ENCODE measurements at places on chromosomes 16 and 17.

DNA sequence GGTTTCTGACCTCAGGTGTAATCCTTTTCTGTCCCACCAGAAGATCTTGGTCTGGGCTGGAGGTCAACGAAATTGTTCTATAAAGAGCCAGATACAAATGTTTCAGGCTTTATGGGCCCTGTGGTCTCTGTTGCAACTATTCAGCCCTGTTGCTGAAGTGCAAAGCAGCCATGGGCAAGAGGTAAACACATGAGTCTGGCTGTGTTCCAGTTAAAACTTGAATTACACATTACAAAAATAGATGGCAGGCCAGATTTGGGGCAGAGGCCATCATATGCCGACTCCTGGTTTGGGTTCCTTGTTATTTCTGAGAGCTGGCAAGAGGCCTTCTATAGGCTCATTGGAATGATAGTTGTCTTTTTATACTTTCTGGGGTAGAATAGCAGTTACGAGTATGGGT is 114.4 kb downstream of the SDR42E1 start:
- no peak for DNase-seq

- DNase-seq = no peak
Observed at GRCh38 chr17:54021418-54021817, 198.7 kb downstream of the KIF2B start.

- DNase-seq = no peak
Observed at GRCh38 chr16:78376452-78376851, 277.0 kb downstream of the WWOX start.

- DNase-seq = no peak
Observed at GRCh38 chr17:46910179-46910927, 12.6 kb upstream of the GOSR2 start.

- no peak for DNase-seq
Observed at GRCh38 chr17:72510351-72511016, 389.7 kb downstream of the SOX9 start.

DNA sequence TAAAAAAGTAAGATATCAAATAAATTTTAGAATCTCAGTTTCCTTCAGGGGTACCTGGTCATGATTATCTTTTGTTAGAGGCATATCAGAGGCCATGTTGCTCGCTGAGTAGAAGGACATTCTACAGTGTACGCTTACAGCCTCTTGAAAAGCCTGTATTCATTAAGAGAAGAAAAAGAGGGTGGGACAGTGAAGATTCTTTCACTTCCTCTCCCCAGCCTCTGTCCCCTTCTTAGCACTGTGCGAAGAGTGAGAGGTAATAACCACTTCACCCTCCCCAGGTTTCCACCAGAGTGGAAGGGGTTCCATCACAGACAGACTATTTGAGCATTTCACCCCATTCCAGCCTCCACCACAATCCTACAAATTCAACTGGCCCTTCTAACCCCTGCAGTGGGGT is 4.8 kb upstream of the LPO start:
- DNase-seq = peak; percentile 64

DNA sequence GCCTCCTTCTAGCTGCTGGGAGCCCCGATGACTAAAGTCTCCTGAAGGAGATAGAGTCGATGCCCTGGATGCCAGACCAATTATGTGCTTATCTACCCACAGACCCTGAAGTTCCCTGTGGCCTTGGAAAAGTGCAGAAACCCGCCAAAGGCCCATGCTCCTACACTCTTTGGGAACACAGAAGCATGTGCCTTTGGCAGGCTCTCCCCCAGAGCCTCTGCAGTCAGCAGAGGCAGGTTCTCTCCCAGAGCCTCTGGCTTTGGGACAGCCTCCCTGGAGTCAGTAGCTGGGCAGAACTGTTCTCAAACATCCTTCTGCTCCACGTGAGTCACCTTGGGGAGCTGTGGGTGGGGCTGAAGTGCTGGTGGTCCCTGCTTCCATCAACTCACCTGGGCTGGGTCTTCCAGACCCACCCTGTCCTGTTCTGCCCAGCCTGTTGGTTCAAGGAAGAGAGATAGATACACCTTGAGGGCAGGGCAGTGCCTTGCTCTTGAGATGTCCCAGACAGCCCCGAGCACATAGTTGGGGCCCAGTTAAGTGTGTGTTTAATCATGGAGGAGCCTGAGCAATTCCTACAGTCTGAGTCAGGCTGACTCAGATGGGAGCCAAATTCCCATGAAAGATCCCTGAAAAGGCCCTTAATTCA is 3.2 kb upstream of the CDK5RAP3 start:
- no peak for DNase-seq

DNA sequence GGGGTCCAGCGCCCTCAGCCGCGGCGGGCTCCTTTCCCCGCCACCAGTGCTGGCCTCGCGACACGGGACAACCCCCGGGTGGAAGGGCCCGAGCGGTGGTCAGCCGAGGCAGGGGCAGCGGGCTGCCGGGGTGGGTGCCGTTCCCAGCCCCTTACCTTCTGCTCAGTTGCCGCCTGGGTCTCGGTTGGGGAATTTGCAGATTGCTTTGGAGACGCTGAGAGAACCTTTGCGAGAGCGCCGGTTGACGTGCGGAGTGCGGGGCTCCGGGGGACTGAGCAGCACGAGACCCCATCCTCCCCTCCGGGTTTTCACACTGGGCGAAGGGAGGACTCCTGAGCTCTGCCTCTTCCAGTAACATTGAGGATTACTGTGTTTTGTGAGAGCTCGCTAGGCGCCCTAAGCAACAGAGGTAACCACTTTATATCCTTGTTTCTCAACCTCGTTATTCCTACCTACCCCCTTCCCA is 381 bp downstream of the CTNS start:
- no peak for DNase-seq

DNA sequence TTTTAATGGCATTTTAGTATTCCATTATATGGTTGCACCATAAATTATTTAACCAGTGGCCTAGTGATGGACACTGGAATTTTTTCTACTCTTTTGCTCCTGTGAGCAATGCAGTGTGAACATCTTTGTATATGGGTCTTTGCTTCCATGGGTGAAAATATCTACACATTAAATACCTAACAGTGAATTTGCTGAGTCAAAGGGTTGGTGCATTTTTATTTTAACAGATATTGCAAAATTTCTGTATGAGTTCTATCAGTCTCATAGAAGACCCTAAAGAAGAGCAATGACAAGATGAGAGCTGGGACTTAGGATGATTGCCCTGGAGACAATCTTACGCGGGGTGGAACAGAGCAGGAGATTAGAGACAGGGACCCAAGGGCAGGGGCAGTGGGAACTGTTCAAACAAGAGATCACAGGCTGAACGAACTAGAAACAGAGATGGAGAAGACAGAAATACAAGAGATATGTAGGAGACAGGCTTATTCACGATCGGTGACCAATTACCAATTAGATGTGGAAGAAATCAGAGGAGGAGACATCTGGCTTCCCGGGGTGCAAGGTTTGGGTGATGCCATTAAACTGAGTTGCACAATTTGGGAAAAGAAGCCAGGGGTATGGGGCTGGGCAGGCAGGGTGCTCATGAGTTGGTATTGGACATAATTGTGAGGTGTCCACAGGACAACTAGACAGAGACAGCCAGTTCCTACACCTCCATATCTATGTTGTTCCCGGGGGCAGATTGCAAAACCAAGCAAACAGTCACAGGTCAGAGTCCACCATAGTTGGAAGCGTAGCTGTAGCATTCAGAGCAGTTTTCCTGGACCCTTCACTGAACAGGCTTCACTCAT is 39.9 kb upstream of the LONP2 start:
- no peak for DNase-seq

- DNase-seq = no peak
Observed at GRCh38 chr17:58217766-58218165, 1.3 kb downstream of the MKS1 start.
